ENCODE measurements at places on chromosomes 4 and X.

GRCh38 chr4:163591614-163592020, 97.1 kb downstream of the TMA16 start:
- DNase-seq = no peak

GRCh38 chrX:110402091-110402849, 43.6 kb downstream of the RTL9 start:
- no peak for DNase-seq

- DNase-seq = no peak
Measured at GRCh38 chrX:48785186-48785539, 1.2 kb upstream of the GATA1 start.

DNA sequence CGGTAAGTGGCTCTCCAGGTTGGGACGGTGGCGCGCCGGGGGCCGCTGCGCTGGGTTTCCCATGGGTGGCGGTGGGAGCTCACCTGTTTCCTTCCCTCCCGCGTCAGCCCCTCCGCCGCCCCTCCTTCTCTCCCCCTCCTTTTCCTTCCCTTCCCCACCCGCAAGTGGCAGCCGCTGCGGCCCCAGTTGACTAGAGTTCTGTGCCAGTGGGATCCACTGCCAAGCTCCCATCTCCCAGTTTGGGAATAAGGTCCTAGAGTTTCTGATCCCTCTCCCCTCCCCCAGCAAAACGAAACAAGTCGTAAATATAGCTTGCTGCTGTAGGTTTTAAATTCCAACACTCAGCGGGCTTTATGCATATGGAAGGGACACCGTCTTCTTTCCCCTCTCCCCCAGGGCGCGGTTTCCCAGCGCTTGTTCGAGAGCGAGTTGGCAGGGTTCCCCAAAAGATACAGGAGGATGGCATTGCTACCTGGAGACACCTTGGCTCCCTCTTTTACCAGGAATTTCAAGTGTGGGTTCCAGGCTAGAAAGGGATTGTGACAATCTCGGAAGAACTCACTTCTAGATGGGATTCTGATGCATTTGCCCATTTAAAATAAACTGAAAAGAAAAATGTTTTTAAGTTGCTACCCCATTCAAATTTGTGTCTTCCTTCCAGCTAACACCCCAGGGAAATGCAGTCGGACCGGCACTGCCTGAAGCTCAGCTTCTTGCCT, 1.2 kb downstream of the TLL1 start:
- no peak for DNase-seq

- DNase-seq = no peak
Measured at GRCh38 chrX:96889726-96890125, 6.0 kb downstream of the RPA4 start.

DNA sequence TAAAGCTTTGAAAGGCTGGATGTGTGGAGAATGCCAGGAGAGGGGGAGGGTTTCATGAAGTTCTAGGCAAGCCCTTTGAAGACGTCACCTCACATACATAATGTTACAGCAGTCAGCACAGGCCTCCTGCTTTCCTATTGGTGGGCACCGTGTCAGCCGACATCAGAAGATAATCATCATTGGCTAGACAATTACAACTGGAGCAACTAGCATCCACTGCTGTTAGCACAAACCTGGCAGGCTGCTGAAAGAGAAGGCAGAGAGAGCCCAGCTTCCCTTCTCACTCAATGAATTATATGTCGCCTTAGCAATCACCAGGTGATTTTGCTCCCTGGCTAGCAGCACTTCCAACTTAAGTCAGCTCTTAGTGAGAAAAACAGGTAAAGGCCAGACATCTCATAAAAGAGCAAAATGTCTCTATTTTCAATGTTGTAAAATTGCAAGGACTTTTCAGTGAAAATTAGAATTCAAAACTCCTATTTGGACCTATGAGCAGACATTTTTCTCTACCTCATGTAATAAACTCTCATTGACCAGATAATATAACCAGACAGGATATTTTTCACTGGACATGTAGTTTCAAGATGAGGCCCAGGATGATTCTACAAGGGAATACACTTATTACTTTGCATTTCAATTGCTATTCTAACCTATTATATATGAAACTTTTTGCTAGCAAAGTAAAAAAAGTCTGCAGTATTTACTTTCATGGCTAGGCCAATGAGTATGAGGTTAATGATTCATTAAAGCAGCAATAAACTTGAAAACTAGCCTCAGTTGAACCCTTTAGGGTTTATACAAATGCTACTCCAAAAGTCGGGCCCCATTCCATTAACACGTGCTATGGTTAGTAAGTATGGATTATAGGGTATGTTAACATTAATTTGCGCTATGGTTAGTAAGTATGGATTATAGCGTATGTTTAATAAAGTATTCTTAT, 4.3 kb downstream of the ELOVL6 start:
- peak; percentile 85 for DNase-seq

GRCh38 chrX:68936608-68937007, 107.8 kb downstream of the EFNB1 start:
- DNase-seq = no peak

- DNase-seq = no peak
Measured at GRCh38 chr4:5399790-5400421, 308.5 kb downstream of the EVC2 start.

DNA sequence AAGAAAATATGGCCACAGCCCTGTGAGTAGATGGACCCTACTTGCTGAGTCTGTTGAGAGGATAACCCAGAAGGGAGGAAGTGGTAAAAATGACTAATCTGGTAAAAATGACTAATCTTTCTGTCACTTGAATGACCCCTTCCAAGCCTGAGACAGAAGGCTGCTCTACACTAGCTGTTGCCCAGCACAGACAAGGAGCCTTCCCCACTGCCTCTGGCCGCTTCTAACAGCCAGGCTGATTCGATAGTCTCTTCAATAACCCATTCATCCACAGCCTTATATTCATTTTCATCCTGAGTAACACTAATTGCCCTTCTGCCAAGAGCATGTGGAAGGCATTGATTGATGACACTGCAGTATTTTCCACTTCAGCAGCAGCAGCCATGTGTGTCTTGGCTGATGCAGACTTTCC, 18.4 kb downstream of the MAGEB17 start:
- DNase-seq = no peak

DNA sequence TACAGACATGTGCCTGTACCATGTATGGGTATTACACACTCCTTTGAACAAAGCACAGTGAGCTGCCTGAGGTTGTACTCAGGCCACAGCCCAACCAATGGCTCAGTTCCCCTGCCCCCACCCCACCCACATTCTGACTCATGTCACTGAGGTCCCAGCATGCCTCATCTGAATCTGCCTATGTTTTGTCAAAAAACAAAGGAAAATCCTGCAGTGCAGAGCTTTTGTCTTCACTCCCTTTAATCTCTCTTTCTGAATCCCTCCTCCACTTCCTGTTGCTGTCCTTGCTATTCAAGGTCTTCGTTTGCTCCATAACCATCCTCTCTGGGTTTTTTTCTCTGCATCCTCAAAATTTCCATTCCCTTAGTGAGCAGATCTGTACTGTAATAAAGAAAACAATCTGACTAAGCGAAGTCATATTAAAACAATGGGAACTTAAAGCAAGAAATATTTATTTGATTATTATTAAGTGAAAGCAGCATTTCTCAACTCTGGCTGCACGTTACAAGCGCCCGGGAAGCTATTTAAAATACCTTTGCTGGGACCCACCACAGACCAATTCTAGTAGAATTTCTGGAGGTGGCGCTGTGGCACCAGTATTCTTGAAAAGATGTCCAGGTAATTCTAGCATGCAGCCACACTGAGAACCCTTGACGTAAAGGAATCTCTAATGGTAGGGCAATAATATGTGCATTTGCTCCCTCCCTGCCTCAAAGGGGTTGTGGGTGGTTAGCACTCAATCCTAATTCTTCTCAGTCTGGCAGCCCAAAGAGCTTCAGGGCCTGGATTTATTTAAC, 8.7 kb downstream of the GUCY2F start:
- DNase-seq = no peak

- no peak for DNase-seq
Measured at GRCh38 chr4:108744307-108744706, 18.5 kb downstream of the ETNPPL start.

- DNase-seq = no peak
Measured at GRCh38 chr4:74362347-74362746, 2.6 kb upstream of the EREG start.

GRCh38 chrX:123648028-123648810, 84.6 kb downstream of the THOC2 start:
- peak; percentile 22 for DNase-seq

- no peak for DNase-seq
Measured at GRCh38 chrX:19829814-19830213, 57.6 kb downstream of the SH3KBP1 start.

- no peak for DNase-seq
Measured at GRCh38 chrX:83469551-83469950, 38.5 kb upstream of the POU3F4 start.

DNA sequence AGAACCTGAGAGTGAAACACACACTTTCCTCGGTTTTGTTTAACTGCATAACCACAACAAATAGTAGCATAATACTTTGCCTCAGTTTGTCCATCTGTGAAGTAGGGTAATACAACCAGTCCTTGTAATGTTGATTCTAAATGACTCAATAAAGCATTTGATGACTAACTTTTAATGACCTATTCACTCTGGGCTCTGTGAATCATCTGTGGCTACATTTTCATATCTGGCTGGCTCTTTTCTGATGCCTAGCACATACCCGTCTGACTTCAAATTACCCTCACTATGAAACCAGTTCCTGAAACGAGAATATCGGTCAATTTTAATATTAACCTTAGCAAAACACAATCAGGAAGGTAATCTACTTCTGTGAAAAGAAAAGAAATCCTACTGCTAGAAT, 151.0 kb downstream of the SH2D1A start:
- no peak for DNase-seq

DNA sequence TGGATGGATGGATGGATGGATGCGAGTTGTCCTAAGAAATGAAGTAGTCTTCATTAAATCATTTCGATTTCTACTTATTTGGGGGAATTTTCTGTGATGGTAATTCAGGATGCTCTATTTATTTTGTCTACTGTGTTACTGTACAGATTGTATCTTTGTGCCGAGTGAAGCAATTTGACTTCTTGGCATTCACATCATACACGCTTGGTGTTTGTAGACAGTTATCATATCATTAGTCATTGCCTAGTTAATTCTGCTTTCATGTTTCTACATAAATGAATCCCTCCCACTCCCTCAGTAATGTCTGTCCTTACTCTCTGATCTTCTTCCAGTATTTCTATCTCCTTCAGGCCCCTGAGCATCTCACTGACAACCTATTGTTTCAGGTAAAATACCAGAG, 64.0 kb downstream of the RASGEF1B start:
- no peak for DNase-seq

- DNase-seq = no peak
Measured at GRCh38 chrX:25968920-25969319, 169.2 kb upstream of the MAGEB18 start.

- DNase-seq = no peak
Measured at GRCh38 chr4:169440446-169440845, 169.7 kb upstream of the SH3RF1 start.

DNA sequence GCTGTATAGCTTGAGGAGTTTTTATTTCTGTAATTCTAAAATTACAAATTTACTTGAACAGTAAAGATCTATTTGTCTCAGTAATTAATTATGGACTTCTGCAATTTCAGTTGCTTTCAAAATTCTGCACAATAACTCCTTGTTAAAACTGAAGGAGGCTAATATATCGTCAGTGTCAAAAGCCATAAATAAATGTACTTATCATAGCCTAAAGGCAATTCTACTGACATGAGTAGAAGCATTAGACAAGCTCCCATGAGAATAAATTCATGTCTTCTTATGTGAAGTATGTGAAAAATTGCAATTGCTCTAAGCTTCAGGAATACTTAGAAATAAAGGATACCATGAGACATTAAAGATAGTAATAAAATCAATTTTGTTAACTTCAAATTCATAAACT, 381.2 kb upstream of the PCDH10 start:
- DNase-seq = no peak

DNA sequence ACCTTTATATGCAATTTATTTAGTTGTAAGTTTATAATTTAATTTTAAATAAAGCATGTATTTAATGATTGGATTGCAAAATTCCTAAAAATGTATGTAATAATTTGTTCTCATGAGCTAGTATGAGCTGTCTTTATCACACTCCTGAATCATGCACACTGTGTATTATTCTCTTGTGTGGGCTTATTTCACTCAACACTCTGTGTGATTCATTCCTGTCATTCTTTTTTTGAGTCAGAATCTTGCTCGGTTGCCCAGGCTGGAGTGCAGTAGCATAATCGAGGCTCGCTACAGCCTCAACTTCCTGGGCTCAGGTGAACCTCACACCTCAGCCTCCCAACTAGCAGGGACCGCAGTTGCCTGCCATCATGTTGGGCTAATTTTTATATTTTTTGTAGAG, 123.1 kb upstream of the SLC34A2 start:
- DNase-seq = no peak

DNA sequence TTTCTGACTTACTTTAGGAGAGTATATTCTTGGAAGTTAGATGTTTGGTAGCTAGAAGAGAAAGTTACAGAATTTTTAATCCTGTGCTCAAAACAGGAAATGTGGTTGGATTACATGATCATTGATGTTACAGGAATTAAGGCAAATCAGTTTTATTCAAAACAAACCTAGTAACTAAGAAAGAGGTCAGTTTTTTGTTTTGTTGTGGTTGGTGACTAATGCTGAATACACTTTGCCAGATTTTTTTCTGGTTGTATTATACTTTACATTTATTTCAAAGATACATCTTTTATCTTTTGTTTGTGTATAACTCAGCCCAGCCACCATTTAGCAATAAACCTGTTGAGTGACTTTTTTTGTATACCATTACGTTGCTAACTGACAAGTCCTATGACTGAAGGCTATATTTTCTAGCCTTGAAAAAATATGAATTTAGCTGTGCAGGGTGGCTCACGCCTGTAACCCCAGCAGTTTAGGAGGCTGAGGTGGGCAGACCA, 116.7 kb downstream of the KLHL8 start:
- no peak for DNase-seq

- no peak for DNase-seq
Measured at GRCh38 chr4:154738426-154738825, 5.4 kb upstream of the LRAT start.

GRCh38 chr4:26687728-26688127, 103.8 kb downstream of the TBC1D19 start:
- DNase-seq = no peak
